ENCODE measurements at places on chromosomes 3 and 15.

DNA sequence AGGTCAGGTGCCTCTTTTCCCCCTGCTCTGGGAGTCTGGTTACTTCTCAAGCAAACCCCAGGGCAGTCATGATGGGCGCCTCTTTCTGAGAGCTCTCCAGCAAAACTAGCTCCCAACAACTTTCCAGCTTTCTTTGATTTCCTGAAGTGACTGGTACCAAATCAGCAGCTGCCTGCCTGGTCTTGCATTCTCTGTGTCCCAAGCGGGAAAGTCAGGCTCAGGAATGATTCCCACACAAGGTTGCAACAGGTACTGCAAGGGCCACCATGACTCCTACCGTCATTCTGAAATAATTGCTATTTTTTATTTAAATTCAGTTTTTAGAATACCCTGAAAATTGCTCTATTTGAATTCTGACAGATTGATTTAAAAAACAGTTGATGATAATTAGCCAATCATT, 658.7 kb downstream of the SQOR start:
- DNase-seq, result no peak

- no peak for DNase-seq
Measured at GRCh38 chr15:75016431-75016830, 7.0 kb upstream of the PPCDC start.

DNA sequence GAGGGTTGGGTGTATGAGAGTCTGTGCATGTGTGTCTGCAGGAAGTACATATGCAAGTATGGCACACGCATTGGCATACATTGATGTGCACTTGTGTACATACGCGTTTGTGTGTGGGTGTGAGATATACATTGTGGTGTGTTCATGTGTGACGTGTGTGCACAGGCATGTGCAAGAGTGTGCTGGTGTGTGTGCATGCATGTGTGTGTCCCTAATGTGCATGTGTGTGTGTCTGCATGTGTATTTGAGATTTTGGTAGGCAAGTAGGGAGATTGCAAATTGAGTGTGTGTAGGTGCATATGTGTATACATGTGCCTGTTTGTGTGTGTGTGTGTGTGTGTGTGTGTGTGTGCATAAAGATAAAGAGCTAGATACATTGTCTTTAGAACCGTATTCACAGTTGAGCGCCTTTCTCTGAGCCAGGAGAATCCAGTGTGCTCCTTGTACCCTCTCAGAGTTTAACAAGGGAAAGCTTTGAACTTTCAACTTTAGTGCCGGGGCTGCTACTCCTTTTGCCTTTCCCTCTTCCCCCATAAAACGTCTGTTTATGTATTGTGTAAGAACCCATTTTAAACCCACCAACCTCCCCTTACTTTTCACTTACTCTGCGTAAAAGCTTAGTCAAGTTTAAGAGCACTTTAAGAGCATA, 152.4 kb upstream of the CHL1 start:
- DNase-seq, result no peak

DNA sequence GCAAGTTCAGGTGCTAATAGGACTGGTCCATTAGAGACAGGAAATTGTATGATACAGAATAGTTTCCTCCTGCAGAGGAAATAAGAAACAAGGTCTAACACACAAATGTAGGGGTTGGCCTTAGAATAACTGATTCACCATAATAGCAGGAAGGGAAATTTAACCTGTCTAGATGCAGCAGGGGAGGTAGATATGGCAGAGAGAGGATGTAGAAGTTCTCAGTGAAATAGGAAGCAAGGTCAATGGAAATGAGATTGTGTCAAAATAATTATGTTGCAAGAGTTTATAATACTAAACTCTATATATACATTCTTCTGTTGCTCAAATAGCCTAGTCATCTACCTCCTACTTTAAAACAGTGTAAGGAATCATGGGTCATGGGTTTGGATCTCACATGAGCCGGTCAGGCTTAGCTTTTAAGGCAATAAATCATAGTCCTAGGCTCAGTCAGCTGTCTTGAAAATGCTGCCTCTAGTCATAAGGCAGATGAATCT, 17.0 kb downstream of the BCL2A1 start:
- DNase-seq, result no peak

DNA sequence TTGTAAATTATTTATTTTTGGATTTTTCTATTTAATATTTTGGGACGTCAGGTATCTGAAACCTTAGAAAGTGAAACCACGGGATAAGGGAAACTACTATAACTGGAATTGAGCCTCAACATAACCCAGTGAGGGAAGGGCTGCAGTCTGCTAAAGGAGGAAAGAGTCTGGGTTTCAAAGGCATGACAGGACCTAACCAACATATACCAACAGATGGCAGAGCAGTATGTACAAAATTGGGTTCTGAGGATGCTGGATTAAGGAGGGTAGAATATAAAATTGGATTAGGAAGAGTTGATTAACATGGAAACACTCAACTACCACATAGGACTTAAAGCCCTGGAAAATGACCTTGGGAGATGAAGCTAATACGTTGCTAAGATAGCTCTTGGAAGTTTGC, 603.5 kb downstream of the MECOM start:
- DNase-seq, result no peak

Measured in liver (tissue), 10 donors.